ENCODE measurements at places on chromosomes 2 and 18.

DNA sequence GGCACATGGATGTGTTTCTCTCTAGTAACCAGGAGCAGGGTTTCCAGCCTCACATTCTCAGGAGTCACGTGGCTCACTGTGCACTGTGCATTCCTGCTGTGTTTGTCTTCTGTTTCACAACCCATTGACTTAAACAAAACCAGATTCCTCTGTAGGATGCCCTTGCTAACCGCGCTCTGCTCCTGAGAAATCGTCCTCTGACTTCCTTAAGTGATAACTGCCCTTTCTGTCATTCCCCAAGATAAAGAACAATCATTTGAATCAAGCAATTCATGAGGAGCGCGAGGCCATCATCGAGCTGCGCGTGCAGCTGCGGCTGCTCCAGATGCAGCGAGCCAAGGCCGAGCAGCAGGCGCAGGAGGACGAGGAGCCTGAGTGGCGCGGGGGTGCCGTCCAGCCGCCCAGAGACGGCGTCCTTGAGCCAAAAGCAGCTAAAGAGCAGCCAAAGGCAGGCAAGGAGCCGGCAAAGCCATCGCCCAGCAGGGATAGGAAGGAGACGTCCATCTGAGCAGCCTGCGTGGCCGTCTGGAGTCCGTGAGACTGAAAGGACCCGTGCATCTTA is 60.2 kb downstream of the RALBP1 start:
- H3K36me3 ChIP-seq: peaks cover 25% of the 10 kb centered on the region
- H3K4me3 ChIP-seq: no peak overlapping the region
- H3K27me3 ChIP-seq: no peaks in the 10 kb centered on the region
- H3K27ac ChIP-seq: no peak overlapping the region

GRCh38 chr18:23684515-23685197 is 4.6 kb upstream of the LAMA3 start:
- no peak overlapping the region for H3K4me3 ChIP-seq
- peaks cover 5% of the 10 kb centered on the region for H3K4me1 ChIP-seq
- DNase-seq: no peak

DNA sequence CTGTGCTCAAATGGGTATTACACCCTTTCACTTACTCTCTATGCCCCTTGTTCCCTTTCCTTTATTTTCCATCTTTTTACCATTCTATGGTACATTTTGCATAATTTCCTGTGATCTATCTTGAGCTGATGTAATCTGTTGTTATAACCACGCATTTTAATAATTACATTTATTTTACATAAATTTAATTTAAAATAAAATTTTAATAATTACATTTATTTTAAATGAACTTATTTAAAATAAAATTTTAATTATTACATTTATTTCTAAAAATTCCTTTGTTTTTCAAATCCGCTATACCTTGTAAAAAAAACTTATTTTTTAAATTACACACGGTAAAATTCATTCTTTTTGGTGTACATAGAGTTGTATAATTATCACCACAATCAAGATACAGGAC is 93.9 kb downstream of the CRACDL start:
- no peaks in the 10 kb centered on the region for H3K36me3 ChIP-seq
- DNase-seq: no peak
- no peak overlapping the region for H3K4me3 ChIP-seq
- H3K27me3 ChIP-seq: no peaks in the 10 kb centered on the region

GRCh38 chr2:229675569-229675968 is 38.8 kb downstream of the DNER start:
- no peak overlapping the region for H3K4me3 ChIP-seq
- no peaks in the 10 kb centered on the region for H3K4me1 ChIP-seq
- H3K27me3 ChIP-seq: peaks cover 44% of the 10 kb centered on the region
- no peaks in the 10 kb centered on the region for H3K36me3 ChIP-seq

DNA sequence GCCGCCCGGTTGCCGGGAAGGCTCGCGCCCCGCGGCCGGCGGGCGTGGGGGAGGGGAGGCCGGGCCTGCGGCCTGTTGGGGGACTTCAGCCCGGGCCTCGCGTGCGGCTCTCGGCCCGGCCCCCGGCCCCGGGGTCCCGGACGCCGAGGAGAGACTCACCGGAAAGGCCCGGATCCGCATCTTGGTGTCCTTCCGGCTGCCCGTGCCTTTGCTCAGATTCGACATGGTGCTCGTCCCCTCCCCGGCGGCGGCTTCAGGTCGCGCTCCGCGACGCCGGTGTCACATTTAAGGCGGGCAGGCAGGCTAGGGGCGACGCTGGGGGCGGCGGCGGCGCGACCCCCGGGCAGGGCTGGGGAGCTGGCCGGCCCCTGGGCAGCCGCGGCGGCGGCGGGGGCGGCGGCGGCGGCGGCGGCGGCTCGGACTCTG is 365 bp downstream of the CUL3 start:
- H3K27me3 ChIP-seq: no peaks in the 10 kb centered on the region
- DNase-seq: peak; percentile 72
- H3K27ac ChIP-seq: peak overlapping the region; percentile 88
- H3K4me1 ChIP-seq: peaks cover 34% of the 10 kb centered on the region
- peaks cover 24% of the 10 kb centered on the region for H3K36me3 ChIP-seq

- H3K27ac ChIP-seq: no peak overlapping the region
- H3K4me3 ChIP-seq: no peak overlapping the region
- H3K27me3 ChIP-seq: peaks cover 3% of the 10 kb centered on the region
Measured at GRCh38 chr2:200615247-200615646, 29.4 kb downstream of the AOX1 start.
